ENCODE measurements at places on chromosomes 7 and 10.

DNA sequence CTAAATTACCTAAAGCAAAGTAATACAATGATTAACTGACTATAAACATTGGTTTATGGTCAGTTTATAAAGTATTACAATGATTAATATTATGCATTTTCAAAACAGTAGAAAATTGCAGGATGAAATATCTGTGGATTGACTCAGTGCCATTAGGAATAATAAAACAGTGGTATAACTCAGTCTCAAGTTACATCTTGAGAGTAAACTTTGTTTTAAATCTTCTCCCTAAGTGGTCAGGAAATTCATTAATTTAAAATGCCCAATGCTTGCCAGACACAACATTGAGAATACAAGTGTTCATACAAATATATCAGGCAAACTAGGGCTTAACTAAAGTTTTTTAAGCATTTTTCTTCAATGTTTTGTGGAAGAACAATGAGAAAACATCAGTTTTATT lies 257.8 kb downstream of the ETV1 start:
- no peak for DNase-seq

- no peak for DNase-seq
These were observed 317.9 kb upstream of the NFE2L3 start for GRCh38 chr7:25834050-25834449.

DNA sequence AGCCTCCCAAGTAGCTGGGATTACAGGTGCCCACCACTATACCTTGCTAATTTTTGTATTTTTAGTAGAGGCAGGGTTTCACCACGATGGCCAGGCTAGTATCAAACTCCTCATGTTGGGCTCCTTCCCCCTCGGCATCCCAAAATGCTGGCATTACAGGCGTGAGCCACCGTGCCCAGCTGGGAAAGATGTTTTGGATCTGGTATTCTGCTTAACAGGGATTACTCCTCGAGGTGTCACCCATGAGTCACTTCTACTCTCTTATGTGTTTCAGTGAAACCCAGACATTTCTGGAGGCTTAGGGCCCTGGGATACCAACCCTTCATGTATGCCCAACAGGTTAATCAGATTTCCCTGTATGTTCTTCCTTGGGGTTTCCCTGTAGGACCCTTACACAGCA lies 11.8 kb upstream of the OPN4 start:
- no peak for DNase-seq

DNA sequence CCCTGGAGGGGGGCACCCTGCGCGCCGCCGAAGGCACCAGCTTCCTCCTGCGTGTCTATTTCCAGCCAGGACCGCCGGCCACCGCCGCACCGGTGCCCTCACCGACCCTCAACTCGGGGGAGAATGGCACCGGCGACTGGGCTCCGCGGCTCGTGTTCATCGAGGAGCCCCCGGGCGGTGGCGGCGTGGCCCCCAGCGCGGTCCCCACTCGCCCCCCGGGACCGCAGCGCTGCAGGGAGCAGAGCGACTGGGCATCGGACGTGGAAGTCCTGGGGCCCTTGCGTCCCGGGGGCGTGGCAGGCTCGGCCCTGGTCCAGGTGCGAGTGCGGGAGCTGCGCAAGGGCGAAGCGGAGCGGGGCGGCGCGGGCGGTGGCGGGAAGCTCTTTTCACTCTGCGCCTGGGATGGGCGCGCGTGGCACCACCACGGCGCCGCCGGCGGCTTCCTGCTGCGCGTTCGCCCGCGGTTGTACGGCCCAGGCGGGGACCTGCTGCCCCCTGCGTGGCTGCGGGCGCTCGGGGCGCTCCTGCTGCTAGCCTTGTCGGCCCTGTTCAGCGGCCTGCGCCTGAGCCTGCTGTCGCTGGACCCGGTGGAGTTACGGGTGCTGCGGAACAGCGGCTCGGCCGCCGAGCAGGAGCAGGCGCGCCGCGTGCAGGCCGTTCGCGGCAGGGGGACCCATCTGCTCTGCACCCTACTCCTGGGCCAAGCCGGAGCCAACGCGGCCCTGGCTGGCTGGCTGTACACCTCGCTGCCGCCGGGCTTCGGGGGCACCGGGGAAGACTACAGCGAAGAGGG lies 594 bp downstream of the CNNM1 start:
- DNase-seq, result no peak

- no peak for DNase-seq
These were observed 1.1 kb downstream of the EGFR start for GRCh38 chr7:55019691-55020465.

GRCh38 chr7:27967639-27968038 lies 213.0 kb downstream of the JAZF1 start:
- no peak for DNase-seq

DNA sequence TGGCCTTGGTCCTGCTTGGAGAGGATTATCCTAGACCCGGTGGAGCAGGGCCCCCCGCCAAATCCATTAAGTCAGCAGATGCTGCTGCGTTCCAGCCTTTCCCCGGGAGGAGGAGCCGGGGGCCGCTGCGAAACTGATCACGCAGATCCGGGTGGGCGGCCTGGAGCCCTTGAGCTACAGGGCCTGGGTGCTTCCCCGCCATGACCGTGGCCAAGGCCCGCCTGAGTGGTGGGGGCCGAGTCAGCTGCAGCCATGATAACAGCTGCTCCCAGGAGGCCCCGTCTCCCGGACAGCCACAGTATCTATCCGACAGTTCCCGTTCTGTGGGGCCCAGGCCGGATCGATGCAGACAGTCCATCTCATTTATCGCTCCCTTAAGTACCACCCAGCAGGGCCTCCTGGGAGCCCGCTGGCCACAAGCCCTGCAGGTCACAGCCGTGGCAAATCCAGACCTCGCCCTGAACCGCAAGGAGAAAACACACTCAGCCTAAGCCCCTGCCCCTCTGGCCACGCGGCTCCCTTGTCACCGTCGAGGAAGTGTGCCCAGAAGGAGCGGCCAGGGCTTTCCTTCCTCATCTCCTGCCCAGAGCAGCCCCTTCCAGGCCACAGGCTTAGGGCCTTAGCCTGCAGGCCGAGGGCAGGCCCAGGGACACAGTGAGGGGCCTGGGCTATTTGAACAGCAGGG lies 34.4 kb upstream of the SLC29A4 start:
- no peak for DNase-seq

- DNase-seq, result no peak
These were observed 13.1 kb upstream of the GATA3 start for GRCh38 chr10:8041284-8041991.

DNA sequence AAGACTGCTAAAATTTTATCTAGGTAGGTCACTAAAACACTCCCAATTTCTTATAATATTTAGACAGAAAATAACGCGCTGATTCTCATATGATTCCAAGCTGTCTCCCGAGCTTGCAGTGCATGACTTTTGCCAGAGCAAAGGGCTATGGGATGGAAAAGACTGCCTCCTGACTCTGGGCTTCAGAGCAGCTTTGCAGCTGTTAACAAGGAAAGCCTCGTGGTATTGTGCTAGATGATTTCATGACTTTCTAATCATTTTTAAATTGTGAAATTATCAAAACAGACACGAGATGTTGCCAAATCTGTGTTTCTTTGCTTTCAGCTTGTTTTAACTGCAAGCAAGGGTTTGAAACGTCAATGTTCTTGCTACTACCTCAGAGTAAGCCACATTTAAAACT lies 238.3 kb downstream of the AGMO start:
- no peak for DNase-seq

DNA sequence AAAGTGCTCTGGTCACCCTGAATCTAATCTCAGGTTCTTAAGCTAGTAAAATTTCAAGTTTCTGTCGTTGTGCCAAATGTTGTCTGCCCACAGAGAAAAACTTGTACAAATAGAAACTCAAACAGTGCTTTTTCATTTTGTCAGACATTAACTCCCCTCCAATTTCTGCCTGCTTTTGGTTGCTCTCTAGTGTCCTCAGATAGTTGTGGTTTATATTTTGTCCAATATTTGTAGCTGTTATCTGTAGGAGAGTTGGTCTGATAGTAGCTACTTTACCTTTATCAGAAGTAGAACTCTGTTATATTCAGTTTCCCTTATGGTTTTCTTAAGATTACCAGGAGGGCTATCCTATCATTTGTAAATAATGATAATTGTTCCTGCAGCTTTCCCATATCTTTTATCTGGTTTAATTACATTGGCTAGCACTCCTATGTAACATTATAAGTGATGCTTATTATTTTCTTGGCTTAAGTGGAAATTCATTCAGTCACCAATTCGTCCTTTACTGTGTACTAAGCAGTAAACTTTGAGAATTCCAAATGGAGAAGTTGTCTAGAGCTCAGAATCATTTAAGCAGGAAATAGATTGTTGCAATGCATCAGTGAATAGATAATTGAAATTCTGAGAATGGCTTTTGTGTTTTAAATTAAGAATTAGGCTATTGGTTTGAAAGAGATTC lies 91.0 kb downstream of the ANKIB1 start:
- DNase-seq, result no peak

DNA sequence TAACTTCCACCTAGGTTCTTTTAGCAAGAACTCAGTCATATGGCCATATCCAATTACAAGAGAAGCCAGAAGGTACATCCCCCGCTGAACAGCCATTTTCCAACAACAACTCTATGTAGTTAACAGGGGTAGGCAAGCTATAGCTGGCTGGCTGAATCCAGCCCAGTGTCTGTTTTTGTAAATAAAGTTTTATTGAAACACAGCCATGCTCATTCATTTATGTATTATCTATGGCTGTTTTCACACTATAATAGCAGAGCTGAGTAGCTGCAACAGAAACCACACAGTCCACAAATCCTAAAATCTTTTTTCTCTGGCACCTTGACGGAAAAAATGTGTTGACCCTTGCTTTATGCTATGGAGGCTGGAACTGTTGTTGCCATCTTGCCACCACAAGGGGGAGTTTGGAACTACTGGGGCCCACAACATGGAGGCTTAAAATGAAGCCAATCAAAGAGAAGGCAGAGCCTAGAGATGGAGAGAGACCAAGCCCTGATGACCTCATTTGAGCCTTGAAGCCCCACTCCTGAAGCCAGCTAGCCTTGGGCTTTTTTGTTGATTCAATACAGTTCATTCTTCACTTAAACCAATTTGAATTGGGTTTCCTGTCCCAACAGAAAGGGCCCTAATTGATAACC lies 33.3 kb upstream of the XPNPEP1 start:
- no peak for DNase-seq

DNA sequence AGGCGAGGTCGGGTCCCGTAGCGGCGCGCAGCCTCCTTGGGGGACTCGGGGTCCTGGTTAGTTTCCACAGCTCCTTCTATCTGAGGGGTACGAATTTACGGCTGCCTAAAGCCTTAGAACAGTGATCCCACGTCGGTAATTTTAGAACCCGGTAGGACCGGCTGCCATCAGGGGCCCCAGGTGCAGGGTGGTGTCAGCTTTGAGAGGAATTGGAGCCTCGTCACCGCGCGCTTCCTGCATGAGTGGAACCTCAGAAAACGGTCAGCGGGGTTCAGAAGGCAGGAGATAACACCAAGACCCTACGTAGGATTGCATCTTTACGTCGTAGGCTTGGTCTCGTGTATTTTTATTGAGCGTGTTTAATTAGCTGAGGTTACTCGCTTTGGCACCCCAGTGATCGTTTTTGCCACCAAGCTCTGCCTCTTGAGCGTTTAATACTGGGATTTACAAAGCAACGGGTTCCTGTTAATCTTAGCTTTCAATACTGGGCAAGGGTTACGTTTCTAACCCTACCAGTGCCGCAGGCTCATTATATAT lies 443 bp downstream of the RNF32 start:
- peak; percentile 28 for DNase-seq

- no peak for DNase-seq
These were observed 544.3 kb downstream of the TNS3 start for GRCh38 chr7:47037607-47038006.

DNA sequence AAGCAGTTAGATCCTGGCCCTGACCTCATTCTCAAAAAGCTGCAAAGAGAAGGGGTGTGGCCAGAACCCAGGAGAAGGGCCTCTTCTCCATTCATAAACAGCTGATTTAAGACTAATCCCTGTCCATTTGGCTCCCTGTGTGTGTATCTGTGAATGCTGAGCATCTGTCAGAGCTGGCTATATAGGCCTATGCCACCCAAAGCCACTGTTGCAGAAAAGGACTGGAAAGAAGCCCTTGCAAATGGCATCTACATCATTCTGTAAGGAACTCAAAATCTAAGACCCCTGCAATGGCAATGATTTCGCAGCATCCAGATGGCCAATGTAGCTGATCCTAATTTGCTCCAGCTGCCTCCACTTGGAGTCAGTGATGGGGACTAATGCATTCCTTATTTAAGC lies 384.5 kb downstream of the KCNMA1 start:
- no peak for DNase-seq

DNA sequence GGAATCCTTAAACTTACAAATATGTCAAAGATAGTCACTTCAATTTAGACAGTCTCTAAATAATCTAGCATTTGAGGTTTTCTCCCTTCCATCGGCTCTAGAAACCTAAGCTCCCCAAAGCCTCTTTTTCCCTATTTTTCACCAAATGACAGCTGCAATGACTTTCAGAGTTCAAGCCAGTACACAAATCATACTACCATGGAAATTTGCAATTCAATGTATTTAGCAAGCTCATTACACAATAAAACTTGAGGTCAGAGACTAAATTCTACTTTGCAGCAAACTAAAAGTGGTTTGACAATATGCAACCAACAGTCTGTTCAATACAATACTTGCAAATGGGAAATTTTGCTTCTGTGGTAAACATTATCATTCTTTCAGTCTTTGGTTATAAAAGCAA lies 80.3 kb downstream of the SKIDA1 start:
- no peak for DNase-seq

DNA sequence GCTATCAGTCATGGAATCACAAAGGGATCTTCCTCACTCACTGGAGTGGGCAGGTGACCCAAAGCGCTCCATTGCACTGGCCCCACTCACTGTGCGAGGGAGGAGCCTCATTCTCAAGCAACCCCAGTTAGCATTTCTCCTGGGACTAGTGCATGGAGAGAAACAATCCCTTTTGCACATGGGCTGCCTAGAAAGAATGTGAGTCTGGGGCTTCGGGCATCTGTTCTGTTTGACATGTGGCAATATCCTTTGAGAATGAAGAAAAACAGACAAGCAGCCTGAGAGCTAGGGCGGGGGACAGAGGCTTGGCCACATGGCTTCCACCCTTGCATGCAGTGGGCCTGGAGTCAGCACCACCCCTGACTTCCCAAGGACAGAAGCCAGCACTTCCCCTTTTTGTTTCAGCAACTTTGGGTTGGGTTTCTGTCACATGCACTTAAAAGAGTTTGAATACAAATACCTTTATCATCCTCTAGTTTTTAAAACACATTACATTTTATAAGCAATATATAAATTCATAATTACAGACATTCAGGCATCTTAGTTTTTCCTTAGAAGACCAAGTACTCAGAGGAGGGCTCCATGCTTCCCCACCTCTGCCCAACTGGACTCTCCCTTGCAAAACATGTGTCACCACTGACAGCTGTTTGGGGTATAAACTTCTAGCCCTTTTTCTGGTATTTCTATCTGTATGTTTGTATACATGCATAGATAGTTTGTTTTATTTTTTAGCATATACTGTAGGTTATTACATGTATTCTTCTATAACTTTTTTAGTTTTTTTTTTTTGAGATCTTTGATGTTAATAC lies 73.8 kb downstream of the RBM20 start:
- no peak for DNase-seq

GRCh38 chr7:128884561-128885369 lies 22.1 kb downstream of the ATP6V1F start:
- DNase-seq, result no peak

DNA sequence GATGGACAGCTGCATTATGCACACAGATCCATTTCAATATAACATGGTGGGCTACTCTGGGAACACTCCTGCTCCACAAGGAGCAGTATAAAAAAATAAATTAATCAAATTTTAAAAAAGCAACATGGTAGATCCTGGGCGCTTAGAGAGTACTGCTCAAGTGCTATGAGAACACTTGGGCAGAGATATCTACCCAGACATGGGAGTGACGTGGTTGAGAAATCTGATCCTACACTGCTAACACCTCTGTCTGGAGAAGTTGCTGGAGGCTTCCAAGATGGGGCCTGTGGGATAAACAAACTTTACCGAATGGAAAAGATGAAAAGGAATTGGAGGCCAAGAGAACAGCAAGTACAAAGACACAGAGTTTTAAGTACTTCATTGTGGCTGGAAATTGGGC lies 9.0 kb downstream of the NSMCE4A start:
- no peak for DNase-seq

Measured in stimulated activated CD8-positive, alpha-beta memory T cell treated with anti-CD3 and anti-CD28 coated beads, Interleukin-4, amount 100 ng/mL, for 1 hour (primary cell).